ENCODE measurements at places on chromosomes 6 and 20. TPM values are rescaled to one million over a fixed set of nuclear protein-coding genes. Genes with fewer than 3 reads are reported as not detected.
A peak's percentile ranks its signal among the peaks of the same experiment; 100 is the strongest.

DNA sequence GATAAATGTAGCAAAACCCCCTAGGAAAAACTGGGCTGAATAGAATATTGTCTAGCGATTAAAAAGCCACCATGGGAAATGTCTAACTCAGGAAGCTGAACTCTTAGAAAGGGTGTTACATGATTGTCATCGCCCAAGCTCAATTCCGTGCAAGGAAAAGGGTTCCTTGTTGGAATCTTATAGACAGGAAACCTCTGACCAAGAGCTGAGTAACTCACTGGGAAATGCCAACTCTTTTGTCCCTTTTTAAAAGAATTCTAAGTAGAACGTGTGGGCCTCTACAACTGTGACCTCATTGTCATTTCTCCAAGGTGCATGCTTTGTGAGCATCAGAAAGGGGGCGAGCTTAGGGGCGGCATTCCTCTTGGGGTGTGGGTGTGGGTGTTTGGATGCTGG lies 88.1 kb downstream of the SYNJ2 start:
- DNase-seq, result no peak

GRCh38 chr6:117477988-117478852 lies 4.3 kb upstream of the DCBLD1 start:
- DNase-seq, result no peak

DNA sequence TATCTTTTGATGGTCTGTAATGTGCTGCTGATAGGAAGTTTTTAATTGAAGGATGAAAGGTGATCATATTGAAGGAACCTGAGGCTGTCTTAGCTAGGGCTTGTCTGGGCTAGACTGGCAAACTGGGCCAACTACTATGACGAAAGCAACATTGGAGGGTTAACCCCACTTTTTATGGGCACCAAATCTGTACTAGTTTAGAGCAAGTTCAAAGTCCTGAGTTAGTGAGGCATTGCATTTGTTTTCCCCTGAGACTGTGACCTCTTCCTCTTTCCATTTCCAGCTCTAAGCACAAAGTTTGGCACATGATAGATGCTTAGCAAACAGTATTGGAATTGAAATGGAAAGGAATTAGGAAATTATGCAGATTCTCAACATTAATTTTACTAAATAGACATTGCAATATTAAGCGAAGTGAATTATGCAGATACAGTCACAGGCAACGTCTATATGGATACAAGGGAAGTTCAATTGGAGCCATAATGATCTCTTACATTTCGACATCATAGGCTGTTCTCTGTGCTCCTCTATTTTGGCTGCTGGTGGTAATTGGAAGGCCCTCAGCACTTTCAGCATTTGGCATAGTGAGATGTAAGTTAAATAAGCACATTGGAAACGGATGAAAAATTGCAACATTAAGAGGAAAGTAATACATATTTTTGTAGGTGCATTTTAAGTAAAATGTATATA lies 22.2 kb downstream of the CEP57L1 start:
- DNase-seq, result no peak

- no peak for DNase-seq
Observed at GRCh38 chr6:42616716-42617115, 52.9 kb downstream of the UBR2 start.

- DNase-seq, result no peak
Observed at GRCh38 chr6:54481091-54481490, 172.8 kb downstream of the TINAG start.

- no peak for DNase-seq
Observed at GRCh38 chr20:8678098-8678776, 390.6 kb upstream of the PLCB4 start.

DNA sequence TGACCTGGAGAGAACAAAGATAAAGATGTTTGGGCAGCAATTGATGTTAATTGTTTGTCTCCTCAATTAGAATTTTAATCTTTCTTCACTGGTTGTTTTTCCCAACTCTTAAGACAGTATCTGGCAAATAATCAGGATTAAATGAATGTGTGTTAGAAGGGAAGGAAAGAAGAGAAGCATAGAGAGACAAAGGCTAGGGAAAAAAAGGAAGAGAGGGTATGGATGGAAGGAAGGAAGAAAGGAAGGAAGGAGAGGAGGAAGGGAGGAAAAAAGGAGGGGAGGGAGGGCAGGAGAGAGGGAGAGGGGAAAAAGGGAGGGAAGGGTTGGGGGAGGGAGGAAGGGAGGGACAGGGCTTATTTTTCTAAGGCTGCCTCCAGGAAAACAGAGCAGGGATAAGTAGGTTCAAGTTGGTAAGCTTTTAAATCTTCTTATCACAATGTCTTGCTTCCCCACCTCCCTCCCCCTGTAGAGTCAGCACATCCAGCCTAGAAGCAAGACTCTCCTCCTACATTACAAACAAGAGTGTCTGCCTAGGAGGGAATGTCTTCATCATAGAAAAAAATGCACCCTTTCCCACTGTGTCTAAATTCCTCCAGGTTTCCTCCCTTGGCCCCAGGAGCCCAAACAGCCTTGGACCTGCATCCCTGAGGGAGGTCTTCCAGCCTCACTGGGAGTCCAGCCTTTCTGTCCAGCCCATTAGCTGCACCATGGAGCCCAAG lies 447.8 kb upstream of the JARID2 start:
- DNase-seq, result no peak

DNA sequence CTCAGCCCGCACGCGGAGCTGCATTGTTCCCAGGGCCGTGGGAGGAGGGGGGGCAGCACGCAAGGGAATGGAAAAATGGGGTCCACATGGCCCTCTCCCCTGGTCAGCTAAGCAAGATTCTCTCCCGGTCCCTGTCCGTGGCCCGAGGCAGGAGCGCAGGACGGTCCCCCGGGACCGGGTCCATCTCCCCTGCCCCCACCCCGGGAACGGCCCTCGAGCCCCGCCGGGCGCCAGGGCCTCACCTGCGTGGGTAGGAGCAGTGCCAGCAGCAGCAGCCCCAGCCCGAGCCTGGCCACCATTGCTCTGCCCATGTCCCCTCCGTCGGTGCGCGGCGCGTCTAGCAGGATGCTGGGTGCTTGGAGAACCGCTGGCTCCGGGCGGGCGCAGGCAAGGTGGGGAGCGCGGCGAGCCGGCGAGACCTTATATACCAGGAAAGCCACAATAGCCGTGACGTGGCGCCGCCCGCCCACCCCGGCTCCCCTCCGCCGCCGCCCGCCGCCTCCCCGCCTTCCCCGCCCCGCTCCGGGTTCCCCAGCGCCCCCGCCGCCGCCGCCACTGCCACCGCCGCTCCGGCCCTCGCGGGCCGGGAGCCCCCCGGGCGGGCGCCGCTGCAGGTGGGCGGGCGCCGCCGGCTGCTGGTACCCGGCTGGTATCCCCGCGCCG lies at the start of gene CD24:
Gene CD24 (minus strand): TSS at position 394 of the 663 bp plus-strand sequence. CDS start 83 bp downstream, at position 311.
- DNase-seq, result peak; percentile 49

DNA sequence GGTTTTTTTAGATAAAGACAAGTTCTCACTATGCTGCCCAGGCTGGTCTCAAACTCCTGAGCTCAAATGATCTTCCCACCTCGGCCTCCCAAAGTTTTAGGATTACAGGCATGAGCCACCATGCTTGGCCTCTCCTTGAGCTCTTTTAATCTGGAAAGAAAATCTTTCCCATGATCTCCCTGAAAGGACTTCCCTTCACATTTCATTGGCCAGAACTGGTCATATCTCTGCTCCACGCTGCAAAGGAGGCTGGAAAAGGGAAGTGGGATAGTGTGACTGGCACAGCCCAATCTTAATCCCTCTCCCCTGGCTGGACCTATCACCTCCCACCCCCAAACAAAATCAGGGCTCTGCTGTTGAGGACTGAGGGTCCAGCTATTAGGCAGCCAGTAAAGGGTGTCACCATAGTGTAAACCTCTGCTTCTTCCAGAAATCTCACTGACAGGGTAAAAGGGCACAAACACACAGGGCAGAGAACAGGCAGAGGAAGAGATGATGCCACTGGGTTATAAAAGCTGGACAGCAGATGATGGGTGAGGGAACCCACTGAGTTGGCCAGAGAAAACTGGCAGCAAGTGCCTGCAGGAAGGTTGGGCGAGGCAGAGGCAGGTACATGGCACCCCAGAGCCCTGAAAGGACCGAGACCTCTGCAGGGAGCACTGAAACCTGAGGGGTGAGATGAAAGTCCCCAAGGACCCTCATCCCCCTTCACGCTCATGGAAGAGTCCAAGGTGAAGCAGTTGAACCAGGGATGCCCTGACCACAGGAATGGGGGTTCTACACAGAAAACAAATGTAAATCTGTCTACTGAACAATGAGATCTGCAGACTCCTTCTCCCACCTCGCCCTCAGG lies 83.1 kb upstream of the PTPN1 start:
- DNase-seq, result no peak

GRCh38 chr6:85756982-85757381 lies 114.3 kb upstream of the SYNCRIP start:
- DNase-seq, result no peak

The GATA5 gene
- not detected for total RNA-seq

The FAM209B gene
- total RNA-seq, result 1.8 TPM

The PTPRT gene
- not detected for total RNA-seq

The LY86 gene
- total RNA-seq, result 5.5 TPM

The SYCP2 gene
- 13.4 TPM for total RNA-seq

The CYP39A1 gene
- total RNA-seq, result not detected

The ADGRB3 gene
- not detected for total RNA-seq

The SAMD5 gene
- total RNA-seq, result not detected

Data from activated naive CD8-positive, alpha-beta T cell treated with anti-CD3 and anti-CD28 coated beads, Interleukin-2, amount 10 ng/mL, durations not matched to agents 7 days and 5 days (primary cell).